ENCODE measurements at places on chromosomes 7 and 10.

DNA sequence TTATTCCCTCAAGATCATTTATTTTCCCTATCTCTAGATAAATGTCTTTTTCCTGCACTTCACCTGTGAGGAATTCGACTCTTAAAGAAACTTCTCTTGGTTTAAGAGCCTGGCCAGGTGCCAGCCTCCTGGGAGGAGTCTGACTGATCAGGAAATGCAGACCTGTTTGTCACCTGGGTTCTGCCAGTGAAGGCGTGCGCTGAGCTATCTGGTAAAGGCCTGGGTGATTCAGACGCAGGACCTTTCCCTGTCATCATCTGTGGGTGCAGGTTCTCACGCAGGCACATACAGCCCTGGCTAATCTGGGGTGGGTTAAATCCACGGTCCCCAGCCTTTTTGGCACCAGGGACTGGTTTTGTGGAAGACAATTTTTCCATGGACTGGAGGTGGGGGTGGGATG lies 65.3 kb upstream of the AQP1 start:
- no peak for DNase-seq

- DNase-seq = no peak
These were observed 19.6 kb downstream of the ABI1 start for GRCh38 chr10:26840938-26841732.

- DNase-seq = no peak
These were observed 296.7 kb upstream of the KLF6 start for GRCh38 chr10:4081685-4082111.

- DNase-seq = no peak
These were observed 571.7 kb upstream of the FOXK1 start for GRCh38 chr7:4110438-4110837.

GRCh38 chr7:74512762-74513161 lies 59.1 kb downstream of the GTF2IRD1 start:
- DNase-seq = no peak

DNA sequence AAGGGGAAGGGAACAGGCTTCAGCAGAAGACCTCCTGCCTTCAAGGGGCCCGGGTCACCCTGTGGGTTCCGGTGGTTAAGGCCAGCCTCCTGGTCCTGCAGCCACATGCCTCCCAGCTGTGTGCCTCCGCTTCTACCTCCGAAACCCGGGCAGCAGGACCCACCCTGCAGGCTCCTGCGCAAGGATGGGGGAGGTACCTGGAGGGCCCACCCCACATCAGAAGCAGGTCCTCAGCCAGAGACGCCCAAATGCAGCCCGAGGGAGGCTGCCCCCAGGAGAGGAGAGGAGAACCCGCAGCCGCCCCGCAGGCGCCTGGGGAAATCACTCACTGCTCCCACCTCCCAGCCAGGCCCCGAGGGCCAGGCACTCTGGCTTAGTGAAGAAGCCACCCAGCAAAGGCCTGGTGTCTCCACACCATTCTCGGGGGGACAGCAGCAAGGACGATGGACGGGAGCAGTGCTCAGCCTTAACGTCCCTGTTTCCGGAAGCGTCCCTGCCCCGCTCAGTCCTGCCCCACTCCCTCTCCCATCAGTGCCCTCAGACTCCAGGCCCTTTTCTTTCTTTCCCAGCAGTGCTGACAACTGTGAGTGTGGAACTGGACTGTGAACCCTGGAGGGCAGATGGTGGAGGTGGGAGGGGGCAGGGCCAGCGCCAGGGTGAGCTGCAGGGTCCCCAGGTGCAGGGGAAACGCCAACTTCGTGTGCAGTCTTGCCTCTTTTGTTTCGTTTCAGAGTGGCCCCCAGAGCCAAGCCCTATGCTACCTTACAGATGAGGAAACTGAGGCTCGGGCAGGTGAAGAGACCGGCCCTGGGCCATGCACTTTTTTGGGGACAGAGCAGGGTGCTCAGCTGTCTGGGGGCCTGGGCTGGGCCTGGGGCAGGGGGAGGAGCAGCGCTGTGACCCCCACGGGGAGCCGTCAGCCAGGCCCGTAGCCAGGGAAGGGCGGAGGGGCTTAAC lies 138.0 kb downstream of the FAM53B start:
- no peak for DNase-seq

DNA sequence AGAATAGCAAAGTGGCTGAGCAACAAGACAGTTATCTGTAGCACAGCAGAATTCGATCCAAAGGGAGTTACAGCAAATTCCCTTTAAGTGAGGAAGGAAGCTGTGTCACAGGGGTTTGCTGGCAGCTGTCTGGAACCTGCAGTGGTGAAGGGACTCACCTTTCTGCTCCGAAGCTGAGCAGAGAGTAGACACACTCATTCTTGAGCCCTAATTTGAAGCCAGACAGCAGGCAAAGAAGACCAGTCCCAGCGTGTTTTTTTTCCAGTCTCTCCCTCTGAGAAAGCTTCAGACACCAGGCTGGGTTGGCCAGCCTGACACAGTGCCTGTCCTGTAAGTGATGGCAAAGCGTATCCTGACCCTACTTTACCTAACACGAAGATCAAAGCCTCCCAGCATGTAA lies 210.7 kb downstream of the TRIL start:
- DNase-seq = no peak

DNA sequence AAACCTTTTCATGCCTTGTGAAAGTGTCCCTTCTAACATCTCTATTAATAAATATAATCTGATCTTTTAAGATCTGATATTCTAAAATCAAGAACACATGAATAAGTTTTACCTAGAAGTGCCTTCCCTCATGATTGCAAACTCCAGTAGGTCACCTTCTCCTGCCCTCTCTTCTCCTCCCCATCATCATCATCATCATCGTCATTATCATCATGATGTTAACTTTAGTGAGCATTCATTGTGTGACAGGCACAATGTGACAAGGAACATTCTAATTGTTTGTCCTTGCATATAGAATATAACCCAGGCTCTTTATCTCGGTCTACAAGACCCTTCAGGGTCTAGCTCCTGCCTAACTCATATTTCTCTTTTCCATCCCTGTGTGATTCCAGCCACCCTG lies 51.7 kb downstream of the CUBN start:
- DNase-seq = no peak

- no peak for DNase-seq
These were observed 6.0 kb downstream of the PPIA start for GRCh38 chr7:44802418-44803025.

DNA sequence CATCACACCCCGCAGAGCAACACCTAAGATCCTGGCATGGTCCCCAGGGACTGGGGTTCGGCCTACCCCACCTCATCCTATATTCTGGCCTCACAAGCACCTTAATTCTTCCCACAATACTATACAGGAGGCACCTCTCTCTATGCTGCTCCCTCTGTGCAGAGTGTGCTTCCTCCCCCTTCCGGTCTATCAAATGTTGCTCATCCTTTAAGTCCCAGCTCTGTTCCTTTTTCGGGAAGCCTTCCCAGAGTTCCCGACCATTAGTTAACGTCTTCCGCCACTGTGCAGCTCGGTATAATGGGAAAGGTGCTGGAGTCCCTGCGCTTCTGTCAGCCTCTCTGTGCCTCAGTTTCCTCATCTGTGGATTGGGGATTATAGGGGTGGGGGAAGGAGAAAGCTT lies 21.8 kb downstream of the PALD1 start:
- DNase-seq = no peak

DNA sequence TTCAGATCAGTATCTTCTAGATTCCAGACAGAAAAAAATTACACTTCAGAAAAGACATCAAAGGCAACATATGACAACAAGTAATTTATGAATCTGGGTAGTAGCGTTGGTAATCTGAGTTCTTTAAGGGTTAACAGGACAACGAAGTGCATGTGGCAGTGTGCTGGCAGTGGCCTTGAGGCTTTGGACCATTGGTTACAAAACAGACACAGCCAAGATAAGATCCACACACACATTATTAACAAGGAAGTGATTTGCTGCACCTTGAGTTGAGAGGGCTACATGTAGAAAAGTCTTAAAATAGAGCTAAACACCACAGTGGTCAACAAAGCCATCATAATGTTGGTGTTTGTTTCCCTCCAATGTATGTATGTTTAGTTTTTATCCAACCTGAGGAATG lies 40.6 kb downstream of the AKR1D1 start:
- no peak for DNase-seq

- DNase-seq = no peak
These were observed 220.8 kb upstream of the PHYHIPL start for GRCh38 chr10:58955615-58956014.

GRCh38 chr7:50353894-50354595 lies 49.5 kb downstream of the IKZF1 start:
- no peak for DNase-seq

GRCh38 chr10:60028081-60028480 lies 121.7 kb upstream of the CCDC6 start:
- peak; percentile 33 for DNase-seq

DNA sequence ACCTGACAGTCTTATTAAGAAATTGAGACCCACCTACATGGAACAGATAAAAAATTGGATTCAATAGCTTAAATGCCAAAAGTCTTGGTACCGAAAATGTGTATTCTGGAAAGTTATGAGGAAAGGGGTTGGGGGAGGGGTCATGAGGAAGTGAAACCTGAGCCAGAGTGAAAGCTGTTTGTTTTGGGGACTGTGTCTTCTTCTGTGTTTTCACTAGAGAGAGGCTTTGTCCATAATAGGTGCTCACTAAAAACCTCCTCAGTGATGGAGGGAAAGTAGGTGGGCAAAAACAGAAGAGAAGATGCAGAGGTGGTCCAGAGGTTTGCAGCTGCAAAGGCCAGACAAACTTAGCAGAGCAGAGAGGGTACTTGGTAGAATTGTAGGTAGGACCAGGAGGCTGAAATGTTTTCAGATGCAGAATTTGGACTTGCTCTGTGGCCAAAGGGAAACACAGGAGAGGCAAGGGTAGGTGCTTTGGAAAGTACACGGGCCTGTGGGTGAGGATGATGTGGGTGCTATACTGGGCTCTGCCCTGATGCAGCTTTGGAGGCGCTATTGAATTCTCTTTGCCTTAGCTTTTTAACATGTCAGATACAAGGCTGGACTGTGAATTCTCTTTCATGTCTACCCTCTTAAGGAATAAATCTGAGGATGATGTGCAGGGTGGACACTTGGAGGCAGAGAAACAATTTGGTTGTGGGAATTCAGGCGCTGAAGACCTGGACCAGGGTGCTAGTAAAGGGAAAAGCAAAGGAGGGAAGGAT lies 254.6 kb downstream of the PTEN start:
- no peak for DNase-seq

GRCh38 chr7:2953588-2954407 lies 89.9 kb downstream of the CARD11 start:
- DNase-seq = no peak

DNA sequence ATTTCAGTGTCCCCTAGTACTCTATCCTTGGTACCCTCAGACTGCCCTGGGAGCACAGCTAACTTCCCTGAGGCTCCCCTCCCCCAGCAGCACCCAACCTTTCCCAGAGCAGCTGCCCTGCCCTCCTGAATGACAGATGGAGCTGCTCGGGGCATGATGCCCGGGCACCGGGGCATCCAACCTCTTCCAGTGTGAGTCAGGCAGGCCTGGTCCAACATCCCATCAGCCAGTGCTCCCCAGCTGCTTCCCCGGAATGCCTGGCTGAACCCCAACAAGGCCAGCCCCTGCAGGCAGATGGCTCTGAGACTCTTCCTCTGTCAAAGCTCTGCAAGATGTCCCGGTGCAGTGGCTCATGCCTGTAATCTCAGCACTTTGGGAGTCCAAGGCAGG lies 11.9 kb upstream of the TSPAN15 start:
- no peak for DNase-seq

DNA sequence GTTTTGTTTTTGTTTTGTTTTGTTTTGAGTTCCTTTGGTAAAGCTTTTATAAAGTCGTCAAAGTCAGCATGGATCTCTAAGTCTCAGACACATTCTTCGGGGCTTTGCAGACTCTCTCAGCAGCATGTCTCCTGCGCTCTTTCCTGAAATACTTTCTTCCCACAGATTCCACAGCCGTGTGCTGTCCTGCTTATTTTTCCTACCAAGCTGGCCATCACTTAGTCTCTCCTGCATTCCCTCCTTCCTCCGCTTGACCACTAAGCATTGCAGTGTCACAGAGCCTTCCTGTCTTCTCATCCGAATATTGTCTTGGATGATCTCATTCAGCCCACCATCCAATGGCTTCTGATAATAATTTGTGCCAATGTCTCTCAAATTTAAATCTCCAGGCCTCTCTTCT lies 434.3 kb upstream of the C7orf33 start:
- no peak for DNase-seq

- DNase-seq = peak; percentile 4
These were observed 67.5 kb downstream of the ATXN7L1 start for GRCh38 chr7:105808703-105809590.

DNA sequence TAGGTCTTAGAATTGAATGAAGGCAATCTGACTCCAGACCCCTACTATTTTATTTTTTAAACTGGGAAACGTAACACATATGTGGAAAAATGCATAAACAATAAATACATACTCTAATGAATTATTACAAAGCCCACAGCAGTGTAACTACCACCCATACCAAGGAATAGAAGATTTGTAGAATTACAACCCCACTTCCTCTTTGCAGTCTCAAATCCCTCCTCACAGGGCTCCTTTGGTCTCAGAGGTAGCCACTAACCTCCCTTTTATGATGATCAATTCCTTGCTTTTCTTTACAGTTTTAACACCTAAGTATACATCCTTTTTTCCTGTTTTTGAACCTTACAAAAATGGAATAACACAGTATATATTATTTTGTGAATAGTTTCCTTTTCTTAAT lies 6.7 kb upstream of the CCDC126 start:
- DNase-seq = no peak

DNA sequence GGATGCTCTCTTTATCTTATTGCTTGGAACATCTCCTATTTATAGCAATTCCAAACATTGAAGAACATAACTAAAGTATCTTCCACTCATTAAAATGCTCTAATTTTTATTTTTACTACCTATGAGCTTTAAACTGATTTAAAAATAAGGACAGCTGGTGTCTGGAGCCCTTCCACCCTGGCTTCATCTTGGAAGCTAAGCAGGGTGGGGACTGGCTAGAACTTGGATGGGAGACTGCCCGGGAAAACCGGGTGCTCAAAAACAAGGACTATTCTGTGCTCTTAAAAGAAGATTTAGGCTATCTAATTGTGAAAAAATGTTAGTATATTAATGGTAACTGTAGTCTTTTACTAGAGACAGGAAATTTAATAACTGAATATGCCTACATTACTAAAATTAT lies 69.2 kb downstream of the ARMC3 start:
- DNase-seq = peak; percentile 4

DNA sequence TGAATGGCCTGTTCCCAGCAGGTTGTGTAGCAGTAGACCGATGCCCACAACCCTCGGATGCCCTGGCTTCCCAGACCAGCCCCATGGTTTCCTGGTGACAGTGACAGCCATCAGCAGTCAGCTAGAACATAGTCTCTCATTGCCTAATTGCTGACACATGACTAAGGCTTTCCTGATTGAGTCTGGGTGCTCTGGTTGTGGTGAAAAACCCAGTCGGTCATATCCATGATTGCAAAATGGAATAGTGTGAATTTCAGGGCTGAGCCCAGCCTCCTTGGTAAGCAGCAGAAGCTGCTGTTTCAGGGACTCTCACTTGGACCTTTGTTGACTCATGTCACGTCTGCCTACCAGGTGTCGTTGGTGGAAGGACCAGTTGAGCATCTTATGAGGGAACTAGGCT lies 36.6 kb downstream of the POR start:
- no peak for DNase-seq

GRCh38 chr7:75565132-75565837 lies 73.2 kb downstream of the SPDYE5 start:
- no peak for DNase-seq

- no peak for DNase-seq
These were observed 56.6 kb downstream of the HECW1 start for GRCh38 chr7:43169076-43169475.

- DNase-seq = no peak
These were observed 438.6 kb downstream of the TNS3 start for GRCh38 chr7:47143339-47143738.

- DNase-seq = no peak
These were observed 282.3 kb downstream of the TWIST1 start for GRCh38 chr7:18835001-18835690.
